ENCODE measurements at places on chromosomes 16 and 17. TPM values are rescaled to one million over a fixed set of nuclear protein-coding genes. Genes with fewer than 3 reads are reported as not detected.

DNA sequence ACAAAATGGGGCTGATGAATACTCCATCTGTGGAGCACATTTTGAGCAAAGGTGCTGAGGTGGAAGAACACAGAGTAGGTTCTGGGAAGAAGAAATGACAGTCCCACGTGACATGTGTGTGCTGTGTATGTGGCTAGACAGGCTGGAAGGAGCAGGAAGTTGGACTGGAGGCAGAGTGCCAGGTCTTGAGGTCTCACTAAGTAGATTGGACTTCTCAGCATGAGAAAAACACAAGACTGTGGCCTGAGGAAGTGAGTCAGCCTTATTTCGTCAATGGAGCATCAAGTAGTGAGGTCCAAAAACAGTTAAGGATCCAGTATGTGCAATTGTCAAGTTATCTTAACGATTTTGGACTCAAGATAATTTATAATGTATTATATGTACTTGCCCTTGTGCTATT lies 736.5 kb downstream of the KCNJ2 start:
- peak; percentile 25 for DNase-seq

DNA sequence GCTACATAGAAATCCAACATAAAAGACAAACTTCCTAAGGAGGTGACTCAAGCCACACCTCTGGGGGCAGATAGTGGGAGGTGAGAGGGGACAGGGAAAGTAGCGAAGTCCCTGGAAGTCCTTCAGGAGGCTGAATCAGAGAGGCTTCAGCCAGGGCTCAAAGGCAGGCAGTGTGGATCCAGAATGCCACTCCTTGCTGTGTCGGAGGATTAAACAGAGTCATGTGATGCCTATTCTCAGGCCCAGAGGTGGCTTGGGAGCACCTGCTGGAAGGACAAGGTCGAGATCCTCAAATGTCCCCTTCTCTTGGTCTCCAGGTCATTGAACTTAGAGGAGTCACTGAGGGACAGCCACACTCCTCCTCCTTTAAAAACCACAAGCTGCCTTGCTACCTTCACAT lies 391.1 kb downstream of the SOX9 start:
- no peak for DNase-seq

DNA sequence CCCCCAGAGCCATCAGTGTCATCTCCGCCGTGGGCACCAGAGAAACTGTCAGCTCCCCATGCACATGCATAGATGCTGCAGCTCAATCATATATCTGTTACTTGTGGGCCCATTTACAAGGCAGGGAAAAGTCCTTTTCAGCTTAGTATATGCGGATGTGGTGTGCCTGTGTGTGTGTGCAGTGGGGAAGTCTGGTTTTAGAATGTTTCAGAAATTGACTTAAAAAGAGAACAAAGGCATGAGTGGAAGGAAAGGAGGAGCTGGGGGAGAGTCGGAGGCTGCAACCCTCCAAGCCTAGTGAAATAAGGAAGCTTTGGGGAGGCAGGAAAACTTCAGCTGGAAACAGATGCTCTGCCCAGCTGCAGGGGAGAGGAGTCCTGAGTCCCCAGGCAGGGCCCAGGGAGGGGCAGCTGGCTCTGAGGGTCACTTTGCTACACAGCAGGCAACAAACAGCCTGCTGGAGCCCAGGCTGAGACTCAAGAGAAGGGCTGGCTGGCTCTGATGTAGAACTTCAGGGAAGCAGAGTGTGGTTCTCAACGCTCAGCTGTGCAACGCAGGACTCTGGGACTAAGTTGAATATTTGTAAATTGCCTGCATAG lies 11.1 kb upstream of the CD300LD start:
- DNase-seq, result no peak

- no peak for DNase-seq
Observed at GRCh38 chr17:78275355-78275754, 43.9 kb downstream of the TMEM235 start.

GRCh38 chr16:14020141-14020540 lies 51.0 kb upstream of the MRTFB start:
- no peak for DNase-seq

DNA sequence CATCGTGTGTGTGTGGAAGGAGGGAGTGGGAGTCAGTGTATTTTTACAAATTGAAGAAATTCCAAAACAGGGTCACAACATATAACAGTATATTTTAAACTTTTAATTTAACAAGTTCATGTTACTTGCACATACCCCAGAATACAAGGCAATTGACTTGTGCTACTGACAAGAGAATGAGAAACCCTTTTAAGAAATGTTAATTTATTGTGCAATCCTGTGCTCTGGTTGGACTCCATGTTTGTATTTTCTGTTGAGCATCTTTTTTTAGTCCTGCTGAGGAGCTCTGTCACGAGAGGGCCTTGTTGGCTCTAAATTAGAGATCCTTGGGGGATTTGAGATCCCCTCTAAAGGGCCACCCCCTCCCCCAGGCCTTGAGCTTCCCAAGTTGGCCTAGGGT lies 1.1 kb upstream of the EMP2 start:
- DNase-seq, result no peak

- DNase-seq, result no peak
Observed at GRCh38 chr16:46620266-46621005, 743 bp downstream of the SHCBP1 start.

DNA sequence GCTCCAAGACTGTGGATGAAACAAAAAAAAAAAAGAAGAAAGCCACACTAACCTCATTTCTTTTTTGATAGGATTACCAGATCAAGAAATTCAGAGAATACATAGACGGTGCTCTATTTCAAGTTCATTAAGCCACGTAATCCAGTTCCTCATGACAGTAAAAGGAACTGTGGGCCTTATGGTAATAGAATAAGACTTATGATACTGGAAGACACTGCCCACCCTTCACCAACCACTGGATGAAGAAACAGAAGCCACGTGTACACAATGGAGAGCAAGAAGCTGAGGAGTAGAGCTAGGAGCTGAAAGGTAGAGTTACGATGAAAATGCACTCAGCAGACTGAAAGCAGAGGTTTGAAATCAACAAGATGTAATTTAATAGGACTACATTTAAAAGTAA lies 11.2 kb downstream of the NCBP3 start:
- no peak for DNase-seq

LPCAT2 gene
- polyA plus RNA-seq, result 14.6 TPM

MYH1 gene
- not detected for polyA plus RNA-seq

LAT gene
- polyA plus RNA-seq, result 8.5 TPM

AANAT gene
- 0.22 TPM for polyA plus RNA-seq

EVPL gene
- polyA plus RNA-seq, result 47.5 TPM

KCNJ18 gene
- polyA plus RNA-seq, result not detected

NLRC3 gene
- polyA plus RNA-seq, result 3.7 TPM

Data from right lung (tissue), 10 donors.